ENCODE measurements at places on chromosomes 5 and 9. TPM values are rescaled to one million over a fixed set of nuclear protein-coding genes. Genes with fewer than 3 reads are reported as not detected.

The POU5F2 gene
- 3.3 TPM for total RNA-seq

The APBA1 gene
- not detected for total RNA-seq

The IFNK gene
- not detected for total RNA-seq

The ORM2 gene
- total RNA-seq = not detected

The COL23A1 gene
- total RNA-seq = 5.7 TPM

The CHSY3 gene
- not detected for total RNA-seq
